NCI-H1105 (cell line): ENCODE measurements at places on chromosomes 7 and 10.
A peak's percentile ranks its signal among the peaks of the same experiment; 100 is the strongest.

DNA sequence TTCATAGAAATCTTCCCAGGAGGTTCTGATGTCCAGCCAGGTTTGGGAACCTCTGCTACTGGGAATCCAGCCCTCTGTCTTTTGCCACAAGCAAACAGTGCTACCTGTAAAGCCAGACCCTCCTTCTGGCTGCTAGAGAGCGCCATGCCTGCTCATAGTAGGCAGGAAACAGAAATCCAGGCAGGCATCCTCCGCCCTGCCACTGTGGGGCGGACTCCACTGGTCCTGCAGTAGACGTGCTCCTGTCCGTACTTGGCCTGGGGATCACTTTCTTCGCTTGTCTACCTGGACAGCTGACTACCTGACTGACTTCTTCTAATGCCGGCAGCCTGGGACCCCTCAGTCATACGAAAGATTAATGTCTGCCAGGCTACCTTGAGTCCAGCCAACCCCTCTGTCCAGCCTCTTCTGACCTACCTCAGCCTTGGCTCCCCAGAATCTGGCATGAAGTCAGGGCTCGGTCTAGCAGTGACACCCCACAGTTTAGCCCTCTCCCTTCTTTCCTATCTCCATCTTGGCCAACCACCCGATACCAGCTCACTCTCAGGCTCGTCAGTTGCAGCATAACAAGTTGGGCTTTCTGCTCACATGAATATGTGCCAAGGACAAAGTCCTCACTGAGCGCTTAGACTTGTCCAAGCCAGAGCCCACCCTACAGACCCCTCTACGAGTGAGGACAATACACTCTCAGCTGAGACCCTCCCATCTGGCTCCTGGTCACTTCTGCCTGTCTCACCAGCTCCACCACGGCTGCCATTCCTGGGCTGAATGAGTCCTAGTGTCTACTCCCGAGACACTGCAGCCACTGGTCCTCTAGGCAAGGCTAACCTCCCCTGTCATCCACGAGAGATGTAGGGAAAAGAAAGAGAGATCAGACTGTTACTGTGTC, 43.9 kb upstream of the OPALIN start:
- DNase-seq = no peak

- peak; percentile 51 for DNase-seq
These were observed 837 bp upstream of the IGFBP3 start for GRCh38 chr7:45921699-45922519.

GRCh38 chr7:26090927-26091519, 61.0 kb upstream of the NFE2L3 start:
- peak; percentile 72 for DNase-seq

DNA sequence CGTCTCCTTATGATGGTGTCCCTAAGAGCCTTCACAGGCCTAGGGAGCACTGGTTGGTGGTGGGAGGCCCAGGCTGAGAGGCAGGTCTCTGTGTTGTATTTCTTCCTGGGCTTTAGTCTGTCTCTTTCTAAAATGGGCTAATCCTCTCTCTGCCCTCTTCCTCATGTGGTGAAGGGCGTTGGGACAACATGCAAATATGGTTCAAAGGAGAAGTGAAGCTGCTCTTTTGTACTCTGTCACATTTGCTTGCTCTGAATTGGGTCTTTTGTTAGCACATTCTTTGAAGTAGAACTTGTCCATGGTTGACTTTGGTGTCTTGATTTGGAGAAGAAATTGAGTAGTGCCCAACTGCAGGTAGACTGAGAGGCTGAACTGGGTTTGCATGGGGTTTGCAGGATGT, 814 bp downstream of the HK1 start:
- DNase-seq = no peak

- DNase-seq = peak; percentile 31
These were observed 11.8 kb downstream of the NT5C3A start for GRCh38 chr7:33050535-33051318.

GRCh38 chr10:72253578-72253977, 20.1 kb upstream of the DDIT4 start:
- DNase-seq = no peak

- DNase-seq = peak; percentile 41
These were observed 20.3 kb upstream of the SFRP5 start for GRCh38 chr10:97791824-97792721.

GRCh38 chr10:86363184-86363832, 3.3 kb downstream of the GRID1 start:
- DNase-seq = peak; percentile 31

GRCh38 chr10:4107285-4107851, 322.4 kb upstream of the KLF6 start:
- no peak for DNase-seq

- no peak for DNase-seq
These were observed 333.3 kb upstream of the SEMA3D start for GRCh38 chr7:85520175-85520574.

GRCh38 chr7:37709631-37710509, 26.3 kb downstream of the GPR141 start:
- DNase-seq = no peak

GRCh38 chr10:84208023-84208422, 13.7 kb downstream of the CDHR1 start:
- DNase-seq = no peak

DNA sequence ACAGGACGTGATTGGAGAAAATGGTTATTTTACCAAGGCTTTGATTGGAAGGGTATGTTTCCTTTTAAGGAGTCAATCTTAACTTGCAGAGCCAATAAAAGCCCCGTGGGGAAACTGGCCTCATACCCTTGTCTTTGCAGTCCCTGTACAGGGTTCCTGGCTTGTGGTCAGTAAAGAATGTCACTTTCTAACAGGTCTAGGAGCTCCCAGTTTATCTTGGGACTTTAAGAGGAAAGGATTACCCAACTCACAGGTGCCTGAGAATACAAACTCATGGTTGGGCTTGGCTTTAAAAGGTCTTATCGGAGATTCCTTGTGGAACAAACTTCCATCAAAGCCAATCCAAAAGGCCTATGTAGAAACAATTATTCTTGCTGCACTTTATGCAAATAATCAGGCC, 221.8 kb downstream of the PHF14 start:
- DNase-seq = no peak

GRCh38 chr10:68955355-68955831, 577 bp upstream of the DDX21 start:
- no peak for DNase-seq

DNA sequence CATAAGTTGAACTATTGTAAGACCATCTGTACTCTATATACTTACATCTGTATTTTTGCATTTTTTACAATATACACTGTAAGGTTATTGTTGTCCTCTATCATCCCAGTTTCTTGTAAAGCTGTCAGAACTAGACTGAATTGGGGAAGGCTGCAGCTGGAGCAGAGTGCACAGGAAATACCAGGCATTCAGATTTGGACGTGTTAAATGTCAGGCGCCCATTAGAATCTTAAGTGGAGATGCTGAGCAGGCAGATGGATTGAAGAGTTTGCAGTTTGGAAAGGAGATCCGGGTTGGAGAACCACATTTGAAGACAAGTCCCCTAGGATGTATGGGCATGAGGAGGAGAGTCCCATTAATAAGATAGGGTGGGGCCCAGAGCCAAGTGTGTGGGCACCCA, 40.4 kb downstream of the MTURN start:
- DNase-seq = no peak

- no peak for DNase-seq
These were observed 33.5 kb downstream of the ZNF800 start for GRCh38 chr7:127359011-127359410.

DNA sequence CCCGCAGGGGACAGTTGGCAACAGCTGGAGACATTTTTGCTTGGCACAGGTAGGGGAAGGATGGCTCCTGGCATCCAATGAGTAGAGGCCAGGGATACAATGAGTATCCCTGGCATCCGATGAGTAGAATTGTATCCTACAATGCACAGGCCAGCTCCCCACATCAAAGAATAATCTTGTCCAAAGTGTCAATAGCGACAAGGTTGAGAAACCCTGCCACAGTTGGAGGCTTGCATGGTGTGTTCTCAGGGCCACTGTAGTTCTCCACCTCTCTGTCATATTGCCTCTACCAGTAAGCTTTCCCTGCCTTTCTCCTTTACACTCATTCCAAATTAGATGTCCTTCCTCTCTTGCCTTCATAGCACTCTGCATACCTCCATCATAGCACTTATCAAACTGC, 60.7 kb downstream of the ZNF92 start:
- no peak for DNase-seq

- DNase-seq = no peak
These were observed 80.7 kb upstream of the SEC61G start for GRCh38 chr7:54839575-54840213.

GRCh38 chr10:110636932-110637557, 7.1 kb upstream of the RBM20 start:
- DNase-seq = no peak

DNA sequence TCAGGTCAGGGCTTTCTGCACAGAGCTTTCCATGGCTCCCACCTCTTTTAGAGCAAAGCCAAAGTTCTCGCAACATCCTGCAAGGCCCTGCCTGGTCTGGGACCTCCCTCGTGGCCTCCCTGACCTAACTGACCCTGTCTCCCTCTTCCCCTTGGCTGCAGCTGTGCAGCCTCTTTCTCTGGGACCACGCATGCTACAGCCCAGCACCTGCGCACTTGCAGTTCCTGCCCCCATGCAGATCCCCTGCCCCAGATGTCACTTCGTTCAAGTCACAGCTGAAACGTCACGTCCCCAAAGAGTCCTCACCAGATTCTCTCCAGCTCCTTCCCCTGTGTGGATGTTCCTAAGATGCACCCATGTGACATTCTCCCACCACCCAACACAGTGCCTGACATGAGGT, 61.2 kb upstream of the ZNF716 start:
- no peak for DNase-seq

DNA sequence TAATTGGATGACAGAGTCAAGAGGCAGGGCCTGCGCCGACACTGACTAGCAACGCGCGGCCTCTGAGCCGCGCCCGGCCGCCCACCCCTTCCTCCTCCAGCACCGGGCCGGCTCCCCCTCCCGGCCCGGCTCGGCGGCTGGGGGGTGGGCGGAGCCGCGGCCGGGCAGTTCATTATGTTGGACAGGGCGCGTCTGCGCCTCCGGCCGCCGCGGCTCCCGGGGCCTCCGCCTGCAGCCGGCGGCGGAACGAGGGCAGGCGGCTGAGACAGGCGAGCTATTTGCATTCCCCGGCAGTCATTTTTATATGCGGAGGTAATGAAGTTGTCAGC, 106.7 kb downstream of the SNX10 start:
- peak; percentile 56 for DNase-seq

GRCh38 chr10:78316451-78316931, 282.8 kb downstream of the RPS24 start:
- no peak for DNase-seq

GRCh38 chr7:143271240-143271639, 8.0 kb downstream of the GSTK1 start:
- no peak for DNase-seq

- no peak for DNase-seq
These were observed 191.1 kb upstream of the ADO start for GRCh38 chr10:62613424-62613823.

- DNase-seq = no peak
These were observed 42.9 kb upstream of the TCERG1L start for GRCh38 chr10:131354380-131354779.

- DNase-seq = no peak
These were observed 3.7 kb downstream of the SAMD8 start for GRCh38 chr10:75115137-75115536.

DNA sequence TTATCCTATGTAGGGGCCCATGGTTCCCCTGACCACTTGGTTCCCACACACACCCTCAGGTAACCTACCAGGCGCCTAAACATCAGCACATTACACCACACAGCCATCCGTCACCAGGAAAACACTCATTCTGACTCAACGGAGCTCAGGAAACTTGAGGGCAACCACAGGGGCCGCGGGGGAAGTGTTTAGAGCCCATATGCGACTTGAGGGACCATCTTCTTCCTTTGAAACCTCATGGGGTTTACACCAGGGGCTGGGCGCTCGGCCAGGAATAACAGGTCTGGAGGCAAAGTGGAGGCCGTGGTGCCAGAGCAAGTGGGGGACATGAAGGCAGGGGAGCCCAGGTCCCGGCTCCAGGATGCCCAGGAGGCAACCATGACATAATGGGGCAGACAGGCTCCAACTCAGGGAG, 1.5 kb downstream of the STX1A start:
- no peak for DNase-seq

DNA sequence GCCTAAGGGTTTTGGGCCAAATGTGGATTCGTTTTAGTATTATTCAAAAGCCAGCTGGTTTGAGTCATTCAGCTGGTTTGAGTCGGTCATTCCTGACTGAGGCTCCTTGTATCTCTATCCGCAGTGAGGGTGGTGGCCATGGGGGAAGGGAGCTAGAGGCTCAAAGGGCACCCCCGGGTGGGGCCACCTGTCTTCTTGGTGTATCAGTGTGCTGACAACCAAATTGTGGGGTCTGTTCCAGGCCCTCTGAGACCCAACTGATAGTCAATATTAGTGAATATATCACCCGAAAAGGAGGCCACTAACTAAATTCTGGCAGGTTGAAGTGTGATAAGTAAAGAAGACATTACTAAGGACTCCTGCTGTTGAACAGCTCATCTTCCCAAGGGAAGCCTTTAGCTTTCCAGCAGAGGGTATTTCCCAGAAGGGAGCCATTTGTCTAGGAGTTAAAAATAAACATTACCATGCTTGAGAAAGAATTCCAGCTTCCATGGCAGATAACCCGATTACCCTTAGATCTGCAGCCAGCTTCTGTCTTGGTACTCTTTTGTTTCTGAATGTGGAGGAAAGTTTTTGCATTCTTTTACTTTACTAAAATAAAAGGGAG, 29.9 kb upstream of the DDX50 start:
- DNase-seq = no peak

GRCh38 chr7:102287111-102287980, 678 bp downstream of the SH2B2 start:
- peak; percentile 51 for DNase-seq

GRCh38 chr7:36025190-36025589, 127.9 kb upstream of the EEPD1 start:
- DNase-seq = no peak

DNA sequence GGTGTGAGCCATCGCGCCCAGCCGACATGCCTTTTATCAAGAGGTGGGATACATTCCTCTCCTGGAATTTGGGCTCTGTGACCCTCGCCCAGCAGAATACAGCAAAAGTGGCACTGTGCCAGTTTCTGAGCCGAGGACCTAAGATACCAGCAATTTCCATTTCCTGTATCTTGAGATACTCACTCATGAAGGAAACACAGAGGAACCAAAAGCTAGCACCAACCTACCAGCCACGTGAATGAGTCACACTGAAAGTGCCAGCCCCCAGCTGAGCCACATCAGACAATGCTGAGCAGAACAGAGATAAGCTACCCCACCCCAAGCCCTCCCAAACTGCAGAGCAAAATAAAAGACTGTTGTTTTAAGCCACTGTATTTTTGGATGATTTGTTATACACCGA, 56.3 kb downstream of the CACUL1 start:
- no peak for DNase-seq

DNA sequence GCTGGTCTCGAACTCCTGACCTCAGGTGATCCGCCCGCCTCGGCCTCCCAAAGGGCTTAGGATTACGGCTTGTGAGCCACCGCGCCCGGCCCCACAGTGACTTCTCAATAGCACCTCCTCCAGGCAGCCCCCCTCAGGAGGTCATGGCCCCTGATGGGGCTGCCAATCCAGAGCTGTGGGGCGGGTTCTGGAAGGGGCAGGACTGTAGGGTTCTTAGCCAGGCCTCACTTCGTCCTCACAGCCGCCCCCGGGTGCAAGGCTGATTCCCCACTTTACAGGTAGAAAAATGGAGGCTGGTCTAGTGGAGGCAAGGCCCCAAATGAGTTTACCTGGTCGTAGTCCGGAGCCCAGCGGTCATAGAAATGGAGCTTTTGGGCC, 638 bp downstream of the METTL27 start:
- no peak for DNase-seq
